ENCODE measurements at places on chromosomes 3 and 15.

DNA sequence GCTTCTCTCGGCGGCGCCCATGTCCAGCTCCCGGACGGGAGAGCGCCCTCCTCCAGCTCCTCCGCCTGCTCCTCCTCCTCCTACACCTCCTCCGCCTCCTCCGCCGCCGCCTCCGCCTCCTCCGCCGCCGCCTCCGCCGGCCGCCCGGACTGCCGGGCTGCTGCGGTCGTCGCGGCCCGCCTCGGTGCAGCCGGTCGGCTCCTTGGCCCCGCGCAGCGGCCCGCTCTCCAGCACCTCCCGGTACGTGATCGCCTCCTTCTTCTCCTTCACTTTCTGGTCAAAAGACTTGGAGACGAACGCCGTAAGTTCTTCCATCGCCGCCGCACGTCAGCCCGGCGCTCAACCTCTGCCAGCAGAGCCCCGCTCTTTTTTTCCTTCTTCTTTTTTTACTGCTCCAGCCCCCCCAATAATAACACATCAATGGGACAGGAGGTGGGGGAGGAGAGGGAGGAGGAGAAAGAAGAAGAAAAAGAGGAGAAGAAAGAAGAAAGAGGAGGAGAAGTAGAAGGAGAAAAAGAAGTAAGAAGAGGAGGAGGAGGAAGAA is 438 bp downstream of the SHOX2 start:
- peak; percentile 8 for DNase-seq

DNA sequence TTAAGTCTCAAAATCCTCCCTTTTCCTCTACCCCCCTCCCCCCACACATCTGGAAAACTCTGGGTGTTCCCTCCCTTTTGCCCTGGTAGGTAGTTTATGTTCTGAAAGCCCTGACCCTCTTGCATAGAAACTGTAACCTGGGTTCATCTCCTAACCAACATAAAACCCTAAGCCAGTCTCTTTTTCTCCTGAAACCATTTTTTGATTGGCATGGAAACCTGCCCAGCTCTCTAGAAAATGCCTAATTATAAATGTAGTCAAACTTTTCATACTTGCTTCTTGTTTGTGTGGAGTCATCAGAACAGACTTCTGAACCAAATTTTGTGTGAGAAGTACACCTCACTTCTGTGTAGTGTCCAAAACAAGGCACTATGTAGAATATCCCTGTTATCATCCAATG is 1264.4 kb downstream of the SI start:
- DNase-seq = no peak

GRCh38 chr15:31605467-31605931 is 278.9 kb downstream of the KLF13 start:
- no peak for DNase-seq

- no peak for DNase-seq
Measured at GRCh38 chr3:19744047-19744446, 190.0 kb downstream of the EFHB start.

GRCh38 chr15:98870788-98871187 is 136.8 kb downstream of the PGPEP1L start:
- no peak for DNase-seq

DNA sequence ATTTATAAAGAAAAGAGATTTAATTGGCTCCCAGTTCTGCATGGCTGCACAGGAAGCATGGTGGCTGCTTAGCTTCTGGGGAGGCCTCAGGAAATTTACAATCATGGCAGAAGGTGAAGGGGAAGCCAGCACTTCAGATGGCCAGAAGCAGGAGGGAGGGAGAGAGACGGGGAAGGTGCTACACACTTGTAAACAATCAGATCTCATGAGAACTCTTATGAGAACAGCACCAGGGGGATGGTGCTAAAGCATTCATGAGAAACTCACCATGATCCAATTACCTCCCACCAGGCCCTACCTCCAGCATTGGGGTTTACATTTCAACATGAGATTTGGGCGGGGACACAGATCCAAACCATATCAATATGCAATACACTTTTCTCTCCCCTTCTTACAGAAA is 73.7 kb downstream of the ECT2 start:
- no peak for DNase-seq

DNA sequence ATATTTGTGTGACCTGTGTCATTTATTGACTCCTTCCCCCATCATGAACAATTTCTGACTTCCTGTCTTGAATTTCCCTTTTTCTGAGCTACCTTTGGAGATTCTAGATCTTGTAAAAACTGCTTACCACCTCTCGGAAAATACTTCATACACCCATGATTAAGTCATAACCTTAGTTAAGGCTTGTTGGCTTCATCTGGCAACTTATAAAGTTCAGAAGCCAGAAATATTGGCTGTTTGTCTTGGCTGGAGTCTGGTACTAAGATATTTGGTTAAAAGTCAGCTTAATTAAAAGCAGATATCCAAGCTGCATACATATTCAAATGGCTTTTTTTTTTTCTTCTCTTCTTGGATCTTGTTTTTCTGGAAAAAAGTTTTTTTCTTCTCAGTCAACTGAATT is 37.3 kb upstream of the B3GALNT1 start:
- DNase-seq = no peak

- no peak for DNase-seq
Measured at GRCh38 chr15:74209997-74210671, 7.5 kb upstream of the STRA6 start.

DNA sequence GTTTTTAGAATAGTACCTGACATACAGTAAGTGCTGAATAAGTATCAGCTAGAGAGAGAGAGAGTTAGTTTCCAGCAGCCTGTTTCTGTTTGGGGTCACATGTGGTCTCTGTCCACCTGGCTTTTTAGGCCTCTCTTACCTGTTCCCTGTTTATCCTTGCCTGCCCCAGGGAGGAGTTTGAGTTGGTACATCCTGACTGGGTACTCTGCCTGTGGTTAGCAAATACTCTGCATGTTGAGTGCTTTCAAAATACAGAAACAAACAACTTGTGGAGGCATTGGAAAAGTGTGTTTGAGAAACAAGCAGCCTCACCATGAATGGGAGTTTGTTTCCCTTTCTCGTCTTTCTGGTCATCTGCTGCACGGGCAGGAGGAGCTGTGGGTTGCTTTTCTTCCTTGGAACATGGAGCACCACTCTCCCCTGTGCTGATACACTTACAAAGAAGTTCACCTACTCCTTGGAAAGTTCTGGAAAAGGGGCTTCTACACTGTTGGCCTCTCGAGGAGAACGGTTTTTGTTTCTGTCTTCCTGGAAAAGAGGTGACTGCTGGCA is 166.1 kb downstream of the PGPEP1L start:
- DNase-seq = no peak

DNA sequence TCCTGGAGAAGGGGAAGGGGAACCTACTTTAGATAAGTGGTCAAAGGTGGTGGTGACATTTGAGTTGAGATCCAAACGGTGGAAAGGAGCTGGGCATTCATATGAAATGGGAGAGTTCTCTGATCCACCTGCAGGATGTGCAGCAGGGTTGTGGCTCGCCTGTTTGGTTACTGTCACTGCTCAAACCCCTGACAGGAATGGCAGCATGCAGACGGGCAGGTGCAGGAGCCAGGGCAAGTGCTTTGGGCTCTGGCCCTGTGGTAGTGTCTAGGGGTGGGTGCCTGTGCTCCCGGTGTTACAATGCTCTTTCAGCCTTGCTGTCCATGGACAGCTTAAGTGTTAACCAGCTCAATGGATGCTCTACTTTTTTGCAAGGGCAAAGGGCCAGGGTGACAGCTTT is 18.5 kb downstream of the PAQR9 start:
- DNase-seq = no peak

DNA sequence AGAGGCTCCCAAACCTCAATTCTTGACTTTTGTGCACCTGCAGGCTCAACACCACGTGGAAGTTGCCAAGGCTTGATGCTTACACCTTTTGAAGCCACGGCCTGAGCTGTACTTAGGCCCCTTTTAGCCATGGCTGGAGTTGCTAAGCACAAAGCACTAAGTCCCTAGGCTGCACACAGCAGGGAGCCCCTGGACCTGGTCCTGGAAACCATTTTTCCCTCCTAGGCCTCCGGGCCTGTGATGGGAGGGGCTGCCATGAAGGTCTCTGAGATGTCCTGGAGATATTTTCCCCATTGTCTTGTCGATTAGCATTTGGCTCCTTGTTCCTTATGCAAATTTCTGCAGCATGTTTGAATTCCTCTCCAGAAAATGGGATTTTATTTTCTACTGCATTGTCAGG is 247.1 kb upstream of the ARPP21 start:
- no peak for DNase-seq

GRCh38 chr3:53824795-53825194 is 21.4 kb downstream of the CHDH start:
- DNase-seq = no peak

Data from SW 1271 (cell line).